ENCODE measurements at places on chromosomes 7 and 10.

- DNase-seq = no peak
Measured at GRCh38 chr7:140084972-140085371, 22.2 kb upstream of the PARP12 start.

DNA sequence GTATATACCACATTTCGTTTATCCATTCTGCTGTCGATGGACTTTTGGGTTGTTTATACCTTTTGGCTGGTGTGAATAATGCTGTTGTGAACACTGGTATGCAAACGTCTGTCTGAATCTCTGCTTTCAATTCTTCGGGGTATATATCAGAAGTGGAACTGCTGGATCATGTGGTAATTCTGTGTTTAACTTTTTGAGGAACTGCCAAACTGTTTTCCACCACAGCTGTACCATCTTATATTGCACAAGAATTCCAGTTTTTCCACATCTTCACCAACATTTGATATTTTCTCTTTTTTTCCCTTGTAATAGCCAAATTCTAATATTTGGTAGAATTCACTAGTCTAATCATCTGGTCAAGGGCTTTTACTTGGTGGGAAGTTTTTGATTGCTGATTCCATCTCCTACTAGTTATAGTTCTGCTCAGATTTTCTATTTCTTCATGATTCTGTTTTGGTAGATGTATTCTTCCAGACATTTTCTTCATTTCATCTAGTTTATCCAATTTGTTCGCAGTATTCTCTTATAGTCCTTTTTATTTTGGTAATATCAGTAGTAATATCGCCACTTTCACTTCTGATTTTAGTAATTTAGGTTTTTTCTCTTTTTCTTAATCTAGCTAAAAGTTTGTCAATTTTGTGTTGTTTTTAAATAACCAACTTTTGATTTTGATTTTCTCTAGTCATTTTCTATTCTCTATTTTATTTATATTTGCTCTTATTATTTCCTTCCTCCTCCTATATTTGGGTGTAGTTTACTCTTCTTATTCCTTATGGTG lies 271.2 kb downstream of the ZEB1 start:
- DNase-seq = no peak

DNA sequence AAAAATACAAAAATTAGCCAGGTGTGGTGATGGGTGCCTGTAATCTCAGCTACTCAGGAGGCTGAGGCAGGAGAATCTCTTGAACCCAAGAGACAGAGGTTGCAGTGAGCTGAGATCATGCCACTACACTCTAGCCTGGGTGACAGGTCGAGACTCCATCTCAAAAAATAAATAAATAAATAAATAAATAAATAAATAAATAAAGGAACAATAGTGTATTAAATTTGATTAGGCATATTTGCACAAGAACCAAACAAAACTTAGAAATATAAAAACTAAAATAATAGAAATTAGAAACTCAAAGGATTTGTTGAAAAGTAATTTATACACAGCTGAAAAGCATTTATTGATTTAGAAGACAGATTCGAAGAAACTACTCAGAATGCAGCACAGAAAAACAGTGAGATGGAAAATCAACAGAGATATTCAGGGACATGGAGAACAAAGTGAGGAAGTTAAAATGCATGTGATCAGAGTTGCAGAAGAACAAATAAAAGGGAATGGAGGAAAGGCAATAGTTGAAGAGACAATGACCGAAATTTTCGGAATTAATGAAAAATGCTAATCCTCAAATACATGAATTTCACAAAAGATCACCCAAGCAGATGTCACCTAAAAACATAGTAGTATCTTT lies 17.7 kb downstream of the IFIT3 start:
- DNase-seq = no peak

GRCh38 chr10:26841733-26842317 lies 18.9 kb downstream of the ABI1 start:
- DNase-seq = no peak

GRCh38 chr7:26213807-26214515 lies 12.4 kb downstream of the CBX3 start:
- DNase-seq = no peak

GRCh38 chr7:28128608-28129007 lies 52.0 kb downstream of the JAZF1 start:
- no peak for DNase-seq

- no peak for DNase-seq
Measured at GRCh38 chr10:13560597-13560996, 26.2 kb upstream of the PRPF18 start.

- no peak for DNase-seq
Measured at GRCh38 chr7:150406567-150407421, 27.7 kb downstream of the ZNF775 start.

DNA sequence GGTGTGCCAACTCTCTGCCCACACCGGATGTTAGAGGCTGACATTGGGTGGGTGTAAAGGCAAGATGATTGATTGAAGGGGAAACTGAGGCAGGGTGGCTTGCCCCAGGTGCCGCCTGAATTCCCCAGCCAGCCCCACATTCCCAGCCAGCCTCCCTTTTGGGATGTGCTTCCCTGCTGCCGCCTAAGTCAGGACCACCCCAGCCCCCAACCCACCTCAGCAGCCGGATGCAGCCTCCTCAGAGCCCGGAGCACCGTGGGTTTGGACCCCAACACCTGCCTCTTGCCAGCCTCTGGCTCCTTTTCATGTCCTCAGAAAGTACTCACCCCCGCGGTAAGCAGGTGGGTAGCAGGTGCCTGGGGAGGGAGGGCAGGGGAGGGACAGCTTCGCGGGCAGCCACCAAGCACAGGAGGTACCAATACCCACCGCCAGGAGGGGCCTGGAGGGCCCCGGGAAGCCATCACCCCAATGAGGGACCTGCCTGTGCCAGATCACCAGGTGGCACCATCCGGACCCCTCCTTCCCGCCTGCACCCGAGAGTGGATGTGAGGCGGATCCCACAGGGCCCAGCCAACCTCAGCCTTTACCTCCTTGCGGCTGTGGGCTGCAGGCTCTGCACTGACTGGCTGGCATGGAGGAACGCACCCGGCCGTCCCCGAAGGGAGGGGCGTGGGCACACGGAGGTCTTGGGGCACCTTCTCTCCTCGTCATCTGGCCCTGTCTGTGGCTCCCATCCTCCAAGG lies 60.5 kb downstream of the PWWP2B start:
- no peak for DNase-seq

- DNase-seq = no peak
Measured at GRCh38 chr7:143374561-143374960, 6.6 kb upstream of the ZYX start.

GRCh38 chr7:140161047-140161446 lies 15.7 kb downstream of the KDM7A start:
- no peak for DNase-seq

DNA sequence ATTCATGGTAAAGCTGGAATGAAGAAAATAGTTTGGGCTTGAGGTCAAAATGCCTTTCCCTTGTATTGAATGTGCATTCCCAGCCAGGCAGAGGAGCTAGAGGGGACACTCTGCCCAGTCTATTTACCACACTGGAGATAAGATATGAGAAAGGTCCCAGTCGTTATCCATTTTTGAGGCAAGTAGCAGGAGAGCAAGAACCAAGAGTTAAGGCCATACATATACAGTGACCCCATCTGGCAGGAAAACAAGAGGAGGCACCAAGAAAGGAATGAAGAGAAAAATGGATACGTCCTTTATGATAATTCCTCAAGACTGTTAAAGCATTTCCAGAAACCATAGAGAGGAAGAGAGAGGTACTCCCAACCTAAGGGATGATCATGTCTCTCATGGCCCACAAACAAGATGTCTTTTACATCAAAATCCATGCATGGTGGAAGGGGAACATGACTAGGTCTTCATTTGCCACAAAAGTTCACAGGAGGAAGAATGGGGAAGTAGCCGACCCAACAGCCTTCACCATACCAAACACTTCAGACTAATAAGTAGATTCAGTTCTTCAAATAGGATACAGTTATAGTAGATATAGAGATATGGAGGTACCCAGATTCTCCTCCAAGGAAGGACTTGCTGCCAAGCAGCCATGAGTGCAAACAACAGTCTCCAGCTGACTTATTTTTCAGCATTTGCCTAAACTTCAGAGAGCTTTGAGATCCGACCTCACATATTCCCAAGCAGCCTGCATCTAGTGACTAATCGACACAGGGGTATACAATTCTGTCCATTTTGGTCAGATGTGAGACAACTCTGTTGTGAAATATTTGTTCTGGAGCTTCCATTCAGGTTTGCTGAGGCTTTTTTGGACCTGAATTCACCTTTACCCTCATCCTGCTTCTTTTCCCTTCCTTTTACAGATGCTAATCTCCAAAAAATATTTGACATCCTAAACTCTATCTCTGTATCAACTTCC lies 61.1 kb upstream of the CCDC71L start:
- DNase-seq = no peak

DNA sequence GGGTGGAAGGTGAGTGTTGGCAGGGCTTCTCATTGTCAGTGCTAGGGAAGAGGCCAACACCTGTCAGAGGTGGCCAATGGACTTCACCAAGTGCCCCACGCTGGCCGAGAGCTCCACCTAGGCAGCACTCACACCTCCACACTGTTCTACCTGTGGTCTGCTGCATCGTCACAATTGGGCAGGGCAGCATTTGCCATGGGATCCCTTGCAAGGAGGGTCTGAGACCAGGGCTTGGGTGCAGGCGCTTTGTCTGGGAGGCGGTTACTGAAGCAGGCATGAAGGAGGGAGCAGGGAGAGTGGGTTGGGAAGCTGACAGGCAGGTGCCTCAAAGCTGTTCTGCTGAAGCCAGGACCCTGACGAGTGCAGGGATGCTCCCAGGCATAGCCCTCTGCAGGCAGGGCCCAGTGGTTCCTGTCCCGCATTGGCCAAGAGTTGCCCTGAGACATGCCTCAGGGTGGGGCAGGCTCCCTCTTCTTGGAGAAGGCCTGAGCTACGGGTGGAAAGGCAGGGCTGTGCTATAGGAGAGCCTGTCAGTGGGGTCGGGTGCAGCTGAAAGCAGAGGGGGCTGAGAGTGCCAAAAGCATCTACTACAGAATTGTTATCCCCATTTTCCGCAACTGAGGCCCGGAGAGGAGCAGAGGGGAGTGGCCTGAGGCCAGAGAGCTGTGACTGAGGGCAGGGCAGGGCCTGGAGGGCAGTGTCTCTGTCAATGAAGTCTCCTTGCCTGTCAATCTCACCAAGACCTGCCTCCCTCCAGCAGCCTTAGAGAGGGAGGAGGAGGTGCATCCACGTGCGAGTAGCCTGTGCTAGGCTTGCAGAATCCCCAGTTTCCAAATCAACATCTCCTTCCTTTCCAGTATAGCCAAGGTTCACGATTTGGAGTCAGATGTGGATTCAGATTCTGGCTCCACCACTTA lies 4.0 kb downstream of the RBP3 start:
- DNase-seq = no peak

Measured in activated naive CD8-positive, alpha-beta T cell treated with anti-CD3 and anti-CD28 coated beads, Interleukin-2, amount 50 U/mL, for 16 hours (primary cell).